ENCODE measurements at places on chromosomes 2 and 18.

GRCh38 chr2:104599787-104600510 is 254.0 kb upstream of the POU3F3 start:
- DNase-seq: no peak

- no peak for DNase-seq
Observed at GRCh38 chr2:72929010-72929409, 11.7 kb downstream of the EMX1 start.

- DNase-seq: no peak
Observed at GRCh38 chr2:20061476-20061875, 10.0 kb upstream of the LAPTM4A start.

DNA sequence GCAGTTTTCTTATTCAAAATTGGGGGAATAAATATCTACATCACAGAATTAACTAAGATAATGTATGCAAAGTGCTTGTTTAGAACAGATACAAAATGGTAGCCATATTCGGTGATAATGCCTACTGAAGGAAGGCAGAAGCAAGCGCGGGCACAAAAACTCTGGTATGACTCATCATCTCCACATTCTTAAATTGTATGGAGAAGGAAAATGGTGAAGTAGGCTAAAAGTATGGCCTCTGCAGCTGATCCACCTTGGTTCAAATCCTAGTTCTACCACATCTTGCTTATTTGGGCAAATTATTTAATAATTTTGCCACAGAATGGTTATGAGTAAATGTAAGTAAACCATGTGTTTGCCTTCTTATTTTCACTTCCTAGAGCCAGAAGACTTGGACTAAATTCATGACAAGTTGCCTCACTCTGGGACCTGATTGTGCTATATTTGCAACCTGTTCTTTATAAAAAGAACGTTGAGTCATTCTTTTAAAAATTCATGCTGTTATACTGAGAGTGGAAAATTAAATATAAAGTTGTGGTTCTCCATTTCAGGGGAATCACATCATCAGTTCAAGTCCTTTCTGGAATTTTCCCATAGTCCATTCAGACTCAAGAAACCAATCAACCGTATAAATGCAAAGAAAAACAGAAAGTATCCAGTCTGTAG is 9.0 kb upstream of the CDK15 start:
- no peak for DNase-seq

GRCh38 chr2:12262681-12263436 is 453.9 kb upstream of the TRIB2 start:
- no peak for DNase-seq

DNA sequence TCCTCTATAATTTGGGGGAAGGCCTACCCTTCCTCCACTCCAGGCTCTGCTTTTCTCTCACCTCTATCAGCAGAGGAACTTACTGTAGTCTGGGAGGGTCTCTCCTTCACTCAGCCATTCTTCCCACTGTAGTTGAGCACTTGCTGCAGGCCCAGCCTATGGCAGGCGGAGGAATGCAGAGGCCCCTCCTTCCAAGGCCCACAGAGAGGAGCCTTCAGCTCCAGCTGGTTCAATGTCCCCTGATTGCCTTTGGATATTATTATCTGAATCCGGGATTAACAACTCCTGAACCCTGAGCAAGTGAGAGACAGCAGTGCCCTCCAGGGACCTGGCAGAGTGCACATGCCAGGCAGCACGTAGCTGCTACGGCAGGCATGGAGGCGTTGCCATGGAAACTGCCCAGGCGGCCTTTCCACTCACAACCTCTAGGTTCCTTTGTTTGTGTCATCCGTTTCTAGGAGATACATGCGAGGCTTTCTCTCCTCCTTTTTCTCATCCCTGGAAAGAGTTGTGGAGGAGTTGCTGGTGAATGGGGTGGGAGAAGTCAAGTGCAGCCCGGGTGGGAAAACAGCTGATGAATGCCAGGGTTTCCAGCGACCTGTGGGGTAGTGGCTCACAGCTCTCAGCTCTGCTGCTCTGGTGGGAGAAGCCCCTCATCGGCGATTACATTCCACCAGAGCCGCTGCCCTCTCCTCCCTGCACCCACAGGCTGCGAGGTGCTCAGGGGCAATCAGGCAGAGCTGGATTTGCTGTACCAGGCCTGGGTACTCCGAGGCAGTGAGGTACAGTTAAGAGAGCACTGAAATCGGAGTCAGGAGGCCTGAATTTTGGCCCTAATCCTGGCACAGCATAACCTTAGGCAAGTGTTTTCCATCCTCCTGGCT is 55.3 kb upstream of the HK2 start:
- DNase-seq: no peak

DNA sequence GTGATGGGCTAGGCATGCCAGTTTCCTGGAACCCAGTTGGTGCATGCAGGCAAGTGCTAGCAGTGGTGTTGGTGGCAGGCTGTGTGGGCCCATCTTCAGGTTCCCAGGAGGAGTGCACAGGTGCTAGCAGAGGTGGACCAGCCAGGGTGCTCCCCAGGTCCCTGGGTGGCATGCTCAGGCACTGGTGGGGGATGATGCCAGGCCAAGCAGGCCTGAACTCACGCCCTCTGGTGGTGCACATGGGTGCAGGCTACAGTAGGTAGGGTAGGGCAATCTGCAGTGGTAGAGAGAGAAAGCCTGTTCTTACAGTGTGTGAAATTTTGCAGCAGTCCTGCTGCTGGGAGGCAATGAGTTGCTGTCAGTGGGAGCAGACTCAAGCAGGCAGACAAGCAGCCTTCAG is 1651.8 kb downstream of the DPP10 start:
- DNase-seq: no peak

DNA sequence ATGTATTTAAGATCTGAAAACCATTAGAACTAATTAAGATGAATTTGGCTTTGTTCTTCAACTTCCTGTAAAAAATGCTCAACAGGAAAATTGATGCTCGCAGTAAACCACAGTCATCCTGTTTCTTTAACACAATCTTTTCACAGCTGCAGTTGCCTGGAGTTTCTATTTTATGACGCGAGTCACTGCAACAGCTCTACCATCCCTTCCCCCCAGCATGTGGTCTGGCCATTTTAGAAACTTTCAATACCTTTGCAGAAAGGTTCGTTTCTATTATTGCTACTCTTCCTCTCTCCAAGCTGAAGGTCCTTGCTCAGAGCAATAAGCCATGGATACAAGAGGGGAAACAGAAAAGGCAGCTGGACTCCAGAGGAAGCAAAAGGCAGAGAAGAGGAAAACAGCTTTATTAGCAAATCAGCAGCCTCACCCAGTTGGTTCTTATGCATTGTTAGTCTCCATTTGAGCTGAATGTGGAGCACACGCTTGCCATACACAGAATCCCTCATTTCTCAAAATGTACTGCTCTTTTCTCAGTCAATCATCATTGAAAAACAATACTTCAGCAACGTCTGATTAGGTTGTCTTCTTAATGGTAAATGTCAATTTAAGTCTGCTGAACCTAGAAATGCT is 3.9 kb downstream of the WIPF1 start:
- peak; percentile 47 for DNase-seq

DNA sequence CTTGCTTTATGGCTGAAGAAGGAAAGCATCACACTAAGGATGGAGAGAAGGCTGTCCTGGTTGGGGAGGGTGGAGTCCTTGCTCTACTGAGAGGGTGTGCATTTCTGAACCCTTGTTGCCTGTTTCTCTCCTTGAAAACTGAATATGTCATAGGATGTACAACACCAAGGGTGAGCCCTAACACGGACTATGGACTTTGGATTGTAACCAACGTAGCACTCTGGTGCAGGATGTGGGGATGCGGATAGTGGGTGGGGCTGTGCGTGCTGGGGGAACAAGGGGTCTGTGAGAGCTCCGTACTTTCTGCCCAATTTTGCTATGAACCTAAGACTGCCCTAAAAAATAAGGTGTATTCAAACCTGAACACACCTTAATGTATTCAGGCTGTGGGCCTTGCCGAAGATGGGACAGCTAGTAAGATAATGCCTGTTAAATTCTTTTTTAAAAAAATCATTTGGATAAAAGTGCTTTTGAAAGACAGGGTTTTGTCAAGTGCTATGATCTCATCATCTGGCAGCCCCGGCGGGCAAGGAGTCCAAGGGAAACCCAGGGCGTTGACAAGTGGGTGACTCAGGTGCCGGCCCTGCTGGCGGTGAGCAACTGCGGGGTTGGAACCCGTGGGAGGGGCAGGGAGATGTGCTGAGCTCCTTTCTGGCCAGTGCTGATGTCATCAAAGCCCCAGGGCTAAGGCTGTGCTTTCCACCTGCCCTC is 54.0 kb downstream of the GATA6 start:
- peak; percentile 86 for DNase-seq

- no peak for DNase-seq
Observed at GRCh38 chr18:11840493-11840892, 10.7 kb upstream of the CHMP1B start.

GRCh38 chr18:3652380-3653262 is 202.6 kb downstream of the TGIF1 start:
- peak; percentile 79 for DNase-seq

- DNase-seq: no peak
Observed at GRCh38 chr2:7023542-7023941, 106.3 kb downstream of the RNF144A start.

DNA sequence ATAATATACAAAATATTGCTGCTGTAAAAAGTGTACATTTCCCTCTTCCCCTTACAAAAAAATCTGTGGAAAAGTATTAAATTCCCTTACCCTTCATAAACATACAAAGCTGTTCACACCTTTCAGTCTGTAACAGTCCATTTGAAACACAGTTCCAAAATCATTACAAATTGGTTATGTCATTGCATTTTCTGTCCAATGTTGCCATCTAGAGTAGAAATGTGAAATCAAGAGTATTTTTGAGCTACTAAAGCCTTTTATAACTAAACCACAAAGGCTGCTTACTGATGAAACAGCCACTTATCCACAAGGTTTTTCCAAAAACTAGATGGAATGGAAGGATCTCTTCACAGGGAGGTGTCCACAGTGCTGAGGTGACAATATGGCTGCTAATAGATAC is 72.5 kb downstream of the SS18 start:
- DNase-seq: no peak

DNA sequence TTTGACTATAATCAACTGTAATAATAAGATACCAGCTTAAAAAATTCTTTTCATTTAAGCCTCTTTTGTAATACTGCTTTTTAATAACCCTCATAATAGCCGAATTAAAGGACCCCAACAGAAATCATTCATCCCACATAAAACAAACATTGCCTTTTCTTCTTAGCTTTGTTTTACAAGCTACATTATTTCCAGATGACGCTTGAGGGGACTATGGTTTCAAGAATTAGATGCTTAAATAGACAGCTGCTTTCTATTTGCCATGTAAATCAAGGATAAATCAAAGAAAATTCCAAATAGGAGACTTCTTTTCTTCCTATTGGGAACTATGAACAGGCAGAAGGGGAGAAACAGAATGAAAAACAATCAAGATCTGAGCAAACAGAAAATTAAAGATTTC is 200.7 kb upstream of the SMAD7 start:
- DNase-seq: no peak

GRCh38 chr18:74692367-74693013 is 94.8 kb downstream of the ZNF407 start:
- DNase-seq: no peak

DNA sequence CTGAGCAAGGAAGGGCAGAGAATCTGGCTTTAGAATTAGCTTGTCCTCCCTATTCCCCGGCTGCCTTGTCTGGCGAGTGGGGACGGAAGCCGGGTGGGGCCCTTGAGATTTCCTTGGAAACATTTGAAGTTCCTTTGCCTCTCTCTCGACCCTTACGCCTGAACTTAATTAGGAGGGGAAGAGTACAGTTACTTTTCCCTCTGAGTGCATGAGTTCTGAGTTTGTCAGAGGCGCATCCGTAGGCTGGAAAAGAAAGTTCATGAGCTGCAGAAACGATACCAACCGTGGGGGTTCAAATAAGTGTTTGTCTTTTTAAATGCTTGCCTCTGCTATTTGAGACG is 468 bp downstream of the PIKFYVE start:
- DNase-seq: no peak

DNA sequence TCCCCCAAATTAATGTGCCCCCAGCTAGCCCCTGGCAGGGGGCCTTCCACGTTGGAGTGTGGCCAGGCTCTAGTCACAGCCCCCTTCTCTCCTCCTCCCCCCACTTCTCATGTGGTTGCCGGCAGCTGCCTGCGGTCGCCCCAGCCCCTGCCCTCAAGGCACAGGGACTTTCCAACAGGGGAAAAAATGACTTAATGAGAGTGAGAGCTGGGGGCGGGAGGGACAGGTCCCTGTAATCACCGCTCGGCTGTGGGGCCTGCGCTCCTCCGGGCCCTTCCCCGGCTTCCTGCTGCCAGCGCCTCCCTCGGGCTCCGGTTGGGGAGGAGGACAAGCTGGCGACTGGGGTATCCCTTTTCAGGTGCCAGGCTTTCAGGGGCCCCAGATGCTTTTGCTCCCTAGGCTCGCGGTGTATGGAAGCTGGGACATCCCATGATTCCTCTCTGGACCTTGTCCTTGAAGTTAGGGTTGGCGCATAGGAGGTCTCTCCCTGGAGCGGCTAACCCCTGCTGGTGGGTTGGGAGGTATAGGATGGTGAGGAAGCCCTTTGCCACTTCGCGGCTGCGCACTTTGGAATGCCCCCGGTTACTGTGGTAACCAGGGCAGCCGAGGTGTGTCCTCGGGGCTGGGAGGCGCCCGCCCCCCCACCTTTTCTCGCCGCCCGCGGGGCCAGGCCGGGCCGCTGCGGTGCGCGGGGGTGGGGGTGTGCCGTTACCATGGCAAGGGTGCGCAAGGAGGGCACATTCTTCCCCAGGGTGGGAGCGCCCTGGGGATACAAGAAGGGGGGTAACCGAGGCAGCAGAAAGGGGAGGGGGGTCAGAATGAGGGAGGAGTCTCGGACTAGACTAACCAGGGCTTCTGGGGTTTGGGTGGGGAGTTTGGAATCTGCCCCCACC is 16.1 kb downstream of the WNT10A start:
- DNase-seq: peak; percentile 25

DNA sequence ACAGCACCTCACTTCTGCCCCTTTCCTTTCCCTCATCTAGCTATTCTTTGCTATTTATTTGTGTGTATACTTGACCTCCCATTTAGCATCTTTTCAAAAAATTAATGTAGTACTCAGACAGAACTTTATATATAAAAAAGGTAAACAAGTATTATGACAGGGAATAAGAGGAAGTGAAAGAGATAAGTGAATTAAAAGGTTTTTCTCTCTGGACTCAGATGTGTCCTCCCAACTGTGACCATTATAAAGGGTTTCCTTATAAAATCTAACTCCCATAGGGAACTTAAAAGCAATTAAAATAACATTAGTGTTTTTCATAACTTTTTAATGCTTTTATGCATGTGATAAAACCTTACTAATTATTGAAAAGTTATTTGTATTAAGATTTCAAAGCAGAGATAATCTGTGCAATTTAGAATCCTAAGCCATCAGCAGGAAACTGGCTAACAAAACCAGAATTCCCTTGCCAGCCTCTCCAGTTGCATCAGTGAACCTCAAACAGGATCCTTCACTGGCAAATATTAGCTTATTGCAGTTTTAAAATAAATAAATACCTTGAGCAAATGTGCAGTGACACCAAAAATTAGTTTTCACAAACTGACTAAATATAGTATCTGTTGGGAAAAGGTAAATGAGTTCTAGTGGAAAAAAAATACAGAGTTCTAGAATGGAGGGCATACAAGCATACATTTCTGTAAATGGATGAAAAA is 930.7 kb downstream of the BCL11A start:
- DNase-seq: no peak

GRCh38 chr18:60982329-60982695 is 350.9 kb upstream of the CDH20 start:
- no peak for DNase-seq

- DNase-seq: no peak
Observed at GRCh38 chr2:240791221-240791800, 28.7 kb downstream of the KIF1A start.

Data from colonic mucosa (tissue), 4 donors.